ENCODE measurements at places on chromosomes 11 and 22.
A peak's percentile ranks its signal among the peaks of the same experiment; 100 is the strongest.

GRCh38 chr11:110438017-110438416, 8.3 kb downstream of the FDX1 start:
- no peak for DNase-seq

GRCh38 chr11:7154881-7155361, 66.1 kb downstream of the RBMXL2 start:
- DNase-seq: no peak

- DNase-seq: no peak
These were observed 498.3 kb upstream of the TENM4 start for GRCh38 chr11:79939111-79939510.

DNA sequence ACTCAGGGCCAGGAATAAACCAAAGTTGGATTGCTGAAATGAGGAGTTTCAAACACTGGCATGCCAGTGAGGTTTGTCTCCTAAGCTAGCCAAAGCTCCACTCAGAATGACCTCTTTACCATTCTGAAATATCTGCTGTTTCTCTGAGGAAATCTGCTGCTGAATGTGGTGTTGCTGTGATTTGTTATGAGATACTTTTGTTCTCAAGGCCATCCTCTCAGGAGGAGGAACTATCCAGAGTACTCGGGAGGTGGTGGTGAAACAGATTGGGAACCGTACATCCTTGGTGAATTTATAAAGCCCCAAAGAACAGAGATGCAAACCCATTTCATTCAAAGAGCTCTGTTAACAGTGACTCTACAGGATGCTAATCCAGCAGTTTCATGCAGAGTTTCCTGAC, 50.5 kb downstream of the BDNF start:
- no peak for DNase-seq

GRCh38 chr11:113059548-113059947, 98.3 kb downstream of the NCAM1 start:
- DNase-seq: no peak

- DNase-seq: no peak
These were observed 11.7 kb upstream of the COMT start for GRCh38 chr22:19929586-19930550.

- no peak for DNase-seq
These were observed 22.3 kb downstream of the TMEM123 start for GRCh38 chr11:102430158-102430836.

- no peak for DNase-seq
These were observed 566 bp downstream of the ATP6V1E1 start for GRCh38 chr22:17627961-17628405.

DNA sequence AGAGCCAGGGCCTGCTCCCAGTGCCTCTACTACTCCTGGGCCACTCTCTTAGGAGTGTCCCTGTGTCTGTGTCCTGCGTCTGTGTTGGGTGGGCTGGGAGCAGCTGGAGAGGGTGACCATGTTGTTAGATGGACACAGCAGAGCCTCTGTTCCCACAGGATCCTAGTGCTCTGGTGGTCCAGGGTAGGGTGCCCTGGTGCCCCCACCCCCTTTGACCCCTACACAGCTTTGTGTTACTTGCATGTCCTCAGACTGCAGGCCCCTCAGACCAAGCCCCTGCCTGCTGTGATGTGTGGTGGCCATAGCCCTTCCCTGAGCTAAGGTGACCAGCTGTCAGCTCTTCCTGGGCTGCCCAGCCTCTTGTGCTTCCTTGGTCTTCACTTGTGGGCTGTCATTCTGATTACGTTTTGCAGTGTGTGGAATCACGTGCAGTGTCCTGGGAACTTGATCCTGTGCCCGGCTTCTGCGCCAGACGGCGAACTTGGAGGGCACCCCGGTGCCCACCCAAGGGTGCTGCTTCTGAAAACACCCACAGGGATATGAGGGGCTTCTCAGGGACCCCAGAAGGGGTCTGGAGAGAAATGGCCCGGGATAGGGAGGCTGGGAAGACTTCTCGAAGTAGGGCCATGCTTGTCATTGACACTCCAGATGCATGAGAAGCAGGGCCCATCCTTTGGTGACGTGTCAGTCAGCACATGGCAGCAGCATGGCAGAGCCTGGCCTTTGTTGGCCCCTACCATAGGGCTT, 1.5 kb downstream of the TANGO2 start:
- DNase-seq: no peak

DNA sequence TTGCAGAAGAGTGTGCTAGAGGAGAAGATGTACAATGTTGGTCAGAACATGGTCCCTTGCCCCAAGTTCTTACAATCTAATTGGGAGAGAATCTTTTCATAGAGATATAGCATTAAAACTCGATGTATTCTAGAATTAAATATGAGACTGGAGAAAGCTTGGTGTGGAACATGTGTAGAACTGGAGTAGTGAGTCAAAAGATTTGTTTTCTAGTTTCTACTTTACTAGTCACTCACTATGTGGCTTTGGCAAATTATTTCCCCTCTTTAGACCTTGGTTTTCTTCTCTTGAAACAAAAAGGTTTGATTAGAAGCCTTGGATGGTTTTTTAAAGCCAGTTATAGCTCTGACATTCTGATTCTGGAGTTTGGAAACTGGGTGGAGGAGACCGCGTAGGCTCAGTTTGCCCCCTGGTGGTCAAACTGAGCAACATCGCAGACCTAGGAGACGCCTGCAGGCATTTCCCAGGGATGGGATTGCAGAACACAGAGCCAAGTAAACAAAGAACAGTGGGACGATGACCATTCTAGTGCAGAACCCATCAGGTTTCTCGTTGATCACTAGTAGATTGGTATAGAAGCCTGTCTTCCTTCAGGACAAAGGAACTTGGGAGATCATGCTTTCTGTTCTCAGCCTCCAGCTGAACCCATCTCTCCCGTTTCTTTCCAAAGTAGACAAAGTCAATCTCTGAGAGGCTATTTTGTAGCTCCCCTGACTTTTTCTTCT, 8.5 kb upstream of the CHRDL2 start:
- peak; percentile 82 for DNase-seq

- DNase-seq: no peak
These were observed 1.1 kb downstream of the TBCEL start for GRCh38 chr11:121024989-121025388.

DNA sequence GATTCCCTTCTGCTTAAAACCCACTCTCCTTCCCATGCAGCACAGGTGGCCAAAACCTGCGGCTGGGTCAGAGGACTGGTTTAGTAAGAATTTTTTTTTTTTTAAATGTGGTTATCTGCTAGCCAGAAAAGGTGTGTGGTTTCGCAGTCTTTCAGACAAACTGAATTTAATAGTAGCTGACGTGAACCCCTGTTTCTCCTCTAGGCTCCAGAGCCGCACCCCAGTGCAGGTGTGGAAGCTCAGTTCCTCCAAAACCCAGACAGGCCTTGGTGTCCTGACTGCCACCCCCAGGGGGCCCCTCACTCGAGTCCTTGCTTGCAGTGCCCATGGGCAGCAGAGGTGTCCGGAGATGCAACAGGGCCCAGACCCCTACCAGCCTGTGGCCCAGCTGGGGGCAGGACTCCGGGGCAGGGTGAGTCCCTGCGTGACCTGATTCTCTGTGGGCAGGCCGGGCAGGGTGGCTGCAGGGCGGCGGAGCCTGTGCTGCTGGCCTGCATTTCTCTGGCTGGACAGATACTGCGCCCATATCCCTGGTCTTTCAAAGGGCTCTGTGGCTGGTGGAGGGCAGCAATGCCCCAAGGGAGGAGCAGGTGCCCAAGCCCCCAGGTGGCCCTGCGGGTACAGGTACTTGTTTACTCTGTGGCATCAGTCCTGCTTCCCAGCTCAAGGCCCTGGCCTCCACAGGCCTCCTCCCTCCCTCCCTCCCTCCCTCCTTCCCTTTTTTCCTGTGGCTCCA, 15.2 kb downstream of the KCNQ1 start:
- DNase-seq: no peak

- no peak for DNase-seq
These were observed 19.1 kb downstream of the MIF start for GRCh38 chr22:23913306-23913660.

GRCh38 chr11:126474220-126474619, 118.7 kb downstream of the ST3GAL4 start:
- no peak for DNase-seq

- DNase-seq: no peak
These were observed 40.6 kb downstream of the CD44 start for GRCh38 chr11:35179466-35180135.

DNA sequence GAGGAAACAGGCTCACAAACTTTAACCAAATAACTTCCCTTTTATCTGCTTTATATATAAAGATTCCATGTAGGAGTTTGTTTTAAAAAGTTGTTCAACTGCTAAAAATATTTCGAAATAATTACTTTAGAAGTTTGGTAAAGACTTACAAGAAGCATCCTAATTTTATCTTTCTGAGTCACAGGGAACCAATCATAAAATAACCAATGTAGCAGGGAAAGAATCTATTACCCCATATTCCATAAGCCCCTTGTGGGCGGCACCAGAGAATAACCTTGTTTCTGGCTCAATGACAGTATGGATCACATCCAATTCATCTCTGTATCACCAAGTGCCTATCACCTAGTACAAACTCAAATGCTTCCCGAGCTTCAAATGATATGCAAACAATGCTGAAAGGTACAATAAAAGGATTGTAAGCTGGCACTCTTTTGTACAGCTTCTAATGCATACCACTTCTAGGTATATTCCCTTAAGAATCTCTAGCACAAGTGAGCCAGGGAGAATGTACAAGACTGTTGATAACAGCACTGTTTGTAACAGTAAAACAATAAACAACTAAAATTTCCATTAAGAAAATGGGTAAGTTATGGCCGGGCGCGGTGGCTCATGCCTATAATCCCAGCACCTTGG, 158.4 kb downstream of the ATG16L2 start:
- no peak for DNase-seq

GRCh38 chr11:2570841-2571597, 126.2 kb downstream of the KCNQ1 start:
- DNase-seq: no peak

DNA sequence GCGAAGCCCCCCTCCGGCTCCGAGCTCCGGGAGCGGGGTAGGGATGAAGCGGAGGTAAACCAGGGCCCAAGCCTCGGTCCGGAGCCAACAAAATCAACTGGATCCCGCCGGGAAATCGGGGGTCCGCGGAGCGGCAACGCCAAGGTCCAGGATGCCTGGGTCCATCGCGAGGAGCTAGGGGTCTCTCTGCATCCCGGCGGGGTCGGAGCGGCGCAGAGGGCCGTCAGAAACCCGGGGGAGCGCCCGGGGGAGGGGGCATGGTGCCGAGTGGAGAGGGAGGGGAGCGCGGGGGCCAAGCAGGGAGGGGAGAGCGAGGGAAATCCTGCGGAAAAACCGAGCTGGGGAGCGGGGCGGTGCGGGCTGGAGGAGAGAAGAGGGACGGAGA, 51.8 kb downstream of the SLC22A12 start:
- DNase-seq: no peak

- peak; percentile 46 for DNase-seq
These were observed 12.8 kb downstream of the DGCR2 start for GRCh38 chr22:19109198-19110063.

DNA sequence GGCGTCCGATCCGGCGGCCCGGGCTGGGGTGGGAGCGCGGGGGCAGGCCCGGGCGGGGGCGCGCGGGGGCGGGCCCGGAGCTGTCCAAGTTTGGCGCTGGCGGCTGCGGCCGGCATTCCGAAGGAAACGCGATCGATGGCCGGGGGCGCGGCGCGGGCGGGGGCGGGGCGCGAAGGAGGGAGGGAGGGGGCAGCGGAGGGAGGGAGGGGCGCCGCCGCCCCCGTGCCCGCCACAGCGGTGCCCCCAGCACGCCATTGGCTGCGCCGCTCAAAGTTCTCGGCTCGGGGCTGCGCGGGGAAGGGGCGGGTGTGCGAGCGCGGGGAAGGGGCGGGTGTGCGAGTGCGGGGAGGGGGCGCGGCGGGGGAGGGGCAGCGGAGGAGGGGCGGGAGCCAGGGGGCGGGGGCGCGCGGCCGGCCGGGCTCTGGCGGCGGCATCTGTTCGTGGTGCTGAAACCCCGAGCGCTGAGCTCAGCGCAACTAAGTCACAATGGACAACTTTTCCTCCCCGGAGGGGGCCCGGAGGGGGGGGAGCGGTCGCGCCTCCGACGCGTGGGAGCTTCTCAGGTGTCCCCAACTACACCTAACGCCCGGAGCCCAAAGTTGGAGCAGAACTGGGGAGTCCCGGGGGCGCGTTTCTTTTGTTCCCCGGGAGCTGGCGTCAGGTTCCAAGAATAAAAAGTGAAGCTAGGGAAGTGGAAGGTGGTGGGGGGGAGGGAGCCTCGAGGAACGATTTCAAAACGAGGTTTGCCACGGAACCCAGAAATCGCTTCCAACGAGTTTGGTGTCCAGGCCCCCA, 2.2 kb downstream of the PHF21B start:
- DNase-seq: peak; percentile 71

GRCh38 chr22:29093030-29093429, 20.2 kb downstream of the KREMEN1 start:
- no peak for DNase-seq

GRCh38 chr11:35419184-35419829, at the start of gene SLC1A2:
Gene SLC1A2 (minus strand): TSS chr11:35419558. CDS start chr11:35418966, 592 bp downstream.
- no peak for DNase-seq

- no peak for DNase-seq
These were observed 728 bp downstream of the TBC1D22A start for GRCh38 chr22:46763051-46763705.

- no peak for DNase-seq
These were observed 16.4 kb downstream of the KIAA0930 start for GRCh38 chr22:45224331-45224730.

- no peak for DNase-seq
These were observed 133.7 kb downstream of the ETS1 start for GRCh38 chr11:128453444-128454336.

- no peak for DNase-seq
These were observed 75.0 kb upstream of the SHANK2 start for GRCh38 chr11:71327156-71328085.

- peak; percentile 74 for DNase-seq
These were observed 760 bp upstream of the CELSR1 start for GRCh38 chr22:46537946-46538813.

DNA sequence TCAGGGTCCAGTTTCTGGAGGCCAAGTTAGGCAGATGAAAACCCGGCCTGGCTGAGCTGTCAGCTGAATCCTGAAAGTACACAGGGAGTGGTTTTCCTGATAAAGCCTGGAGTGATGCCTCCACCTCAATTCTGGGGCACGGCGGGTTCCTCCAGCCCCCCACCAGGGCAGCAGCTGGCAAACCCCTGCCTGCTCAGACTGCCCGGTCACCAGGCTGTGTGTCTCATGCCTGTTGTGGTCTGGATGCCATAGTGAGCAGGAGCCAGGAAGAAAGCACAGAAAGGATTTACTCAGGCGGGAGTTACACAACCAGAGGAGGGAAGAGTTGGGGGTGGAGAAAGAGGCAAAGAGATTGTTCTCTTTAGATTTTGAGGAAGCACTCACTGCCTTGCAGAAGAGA, 119.9 kb upstream of the RASSF10 start:
- DNase-seq: no peak

DNA sequence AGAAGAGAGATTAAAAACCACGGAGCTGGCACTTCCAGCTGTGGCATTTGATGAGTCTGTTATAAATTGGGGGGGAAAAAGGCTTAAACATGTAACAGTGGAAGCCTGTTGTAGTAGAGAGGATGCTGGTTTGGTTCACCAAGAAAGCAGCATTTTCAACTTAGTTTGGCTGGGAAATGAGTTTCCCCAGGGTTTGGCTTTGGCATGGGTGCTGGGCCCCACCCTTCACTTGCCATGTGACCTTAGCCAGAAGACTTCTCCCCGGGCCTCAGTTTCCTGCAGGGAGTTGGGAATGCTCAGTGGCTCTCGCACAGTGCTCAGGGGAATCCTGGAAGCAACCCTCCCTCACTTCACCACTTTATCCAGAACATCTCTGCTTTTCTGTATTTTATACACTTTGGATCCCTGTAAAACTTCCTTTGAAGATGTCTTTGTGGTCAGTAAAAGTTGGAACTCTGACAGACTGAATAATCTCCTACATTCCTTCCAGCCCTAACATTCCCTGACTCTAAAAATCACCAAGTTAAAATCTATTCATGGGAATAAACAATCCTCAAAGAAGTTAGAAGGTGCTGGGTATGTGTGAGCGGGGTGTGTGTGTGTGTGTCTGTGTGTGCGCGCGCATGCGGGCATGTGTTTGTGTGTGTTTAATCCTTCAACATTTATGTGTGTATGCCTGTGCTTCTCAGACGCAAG, 166.0 kb downstream of the TENM4 start:
- no peak for DNase-seq
